ENCODE measurements at places on chromosomes 7 and 10.

DNA sequence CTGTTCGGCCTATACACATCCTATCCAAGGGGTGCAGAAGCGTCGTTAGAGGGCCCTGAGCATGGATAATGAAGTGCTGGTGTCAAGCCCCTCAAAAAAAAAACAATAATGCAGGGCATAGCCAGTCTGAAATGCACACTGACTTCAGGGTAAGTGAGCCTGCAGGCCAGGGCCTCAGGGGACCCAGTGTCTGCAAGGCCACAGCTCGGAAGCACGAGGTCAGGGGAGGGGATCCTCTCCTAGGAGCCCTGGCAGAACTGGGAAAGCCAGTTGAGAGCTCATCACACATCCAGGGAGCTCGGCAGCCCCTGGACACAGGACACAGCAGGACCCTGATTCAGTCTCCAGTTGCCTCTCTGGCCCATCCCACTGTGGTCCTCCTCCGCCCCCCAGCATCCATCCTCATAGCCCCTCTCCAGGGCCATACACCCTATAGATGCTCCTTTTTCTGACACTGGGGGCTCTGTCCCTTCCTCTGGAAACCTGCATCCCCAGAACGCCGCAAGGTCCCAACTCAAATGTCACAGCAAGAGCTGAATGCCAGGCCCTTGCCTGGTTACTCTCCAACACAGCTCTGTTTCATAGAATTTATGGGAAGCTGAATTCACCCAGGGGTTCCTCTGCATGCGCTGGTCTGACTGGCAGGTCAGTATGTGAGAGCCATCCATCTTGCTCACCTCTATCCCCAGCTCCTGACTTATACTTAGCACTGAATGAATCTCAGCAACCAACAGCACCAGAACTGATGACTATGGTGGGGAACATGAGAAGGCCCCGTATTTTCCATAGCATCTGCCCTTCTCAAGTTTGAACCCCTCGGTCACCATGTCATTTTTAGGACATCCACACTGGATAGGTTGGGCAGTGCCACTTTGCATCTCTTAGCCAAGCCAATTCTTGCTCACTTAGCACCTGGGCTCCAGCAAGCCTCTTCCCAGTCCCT, 717.0 kb upstream of the IGFBP3 start:
- DNase-seq: no peak

GRCh38 chr7:81783818-81784217, 14.0 kb upstream of the HGF start:
- DNase-seq: no peak

DNA sequence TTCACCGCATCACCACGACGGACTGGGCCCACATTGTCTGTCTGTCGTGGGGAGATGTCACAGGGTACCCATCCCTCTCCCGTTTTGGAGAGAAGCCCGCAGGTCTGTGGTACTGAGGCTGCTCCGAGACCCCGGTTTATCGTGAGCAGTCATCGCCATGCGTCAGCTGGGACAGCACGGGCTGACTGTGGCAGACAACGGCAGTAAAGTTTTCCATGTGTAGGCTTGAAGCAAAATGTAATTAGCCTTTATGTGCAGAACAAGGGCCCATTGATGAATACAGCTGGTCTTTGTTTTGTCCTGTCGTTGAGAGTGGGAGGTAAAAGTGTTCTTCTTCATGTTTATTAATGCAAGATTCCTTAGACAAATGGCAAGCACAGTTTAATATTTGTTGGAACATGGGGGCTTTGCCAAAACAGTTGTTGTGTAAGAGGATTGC, 167.4 kb upstream of the SH2B2 start:
- DNase-seq: no peak

DNA sequence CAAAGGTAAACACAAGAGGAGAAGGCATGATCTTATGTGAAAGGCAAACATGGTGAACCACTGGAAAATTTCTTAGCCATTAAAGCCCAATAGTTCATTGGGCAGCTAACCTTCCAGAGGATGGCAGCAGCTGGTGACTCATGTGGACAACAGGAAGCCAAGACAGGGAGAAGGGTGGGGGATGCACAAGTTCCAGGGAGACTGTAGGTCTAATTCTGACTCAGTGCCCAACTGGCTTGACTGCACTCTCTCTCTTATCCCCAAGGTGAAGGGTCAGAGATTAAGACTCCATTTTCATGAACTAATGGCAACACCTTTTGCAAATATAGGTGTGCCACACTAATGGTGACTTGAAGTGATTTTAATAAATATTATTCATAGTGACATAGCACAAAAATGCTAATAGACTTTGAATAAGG, 47.9 kb upstream of the SLC35B4 start:
- no peak for DNase-seq

GRCh38 chr7:6725003-6725402, 18.3 kb upstream of the ZNF12 start:
- no peak for DNase-seq
